Activated T-cell treated with anti-CD3 and anti-CD28 coated beads for 1 hour (primary cell): ENCODE measurements at places on chromosomes 1 and 21.
A peak's percentile ranks its signal among the peaks of the same experiment; 100 is the strongest.

- no peak for DNase-seq
These were observed 34.3 kb downstream of the SMG7 start for GRCh38 chr1:183506561-183506960.

DNA sequence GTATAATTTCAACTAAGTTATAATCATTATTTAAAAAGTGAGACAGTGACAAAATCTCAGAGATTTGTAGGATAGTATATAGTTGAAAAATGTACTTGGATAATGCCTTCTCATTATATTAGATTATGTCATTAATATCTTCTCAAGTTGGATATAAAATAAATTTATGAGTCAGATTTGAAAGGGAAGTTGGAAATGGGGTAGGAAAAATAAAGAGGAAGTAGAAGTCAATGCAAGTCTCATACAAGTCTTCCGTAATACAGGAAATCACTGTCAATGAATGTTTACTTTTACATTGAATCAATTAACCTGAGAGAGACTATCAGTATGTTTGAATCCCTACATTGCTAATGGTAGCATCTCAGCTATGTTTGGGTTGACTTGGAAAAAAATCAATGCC lies 16.2 kb upstream of the RNPC3 start:
- no peak for DNase-seq

GRCh38 chr1:6421266-6421665 lies 1.5 kb upstream of the HES2 start:
- DNase-seq = no peak

DNA sequence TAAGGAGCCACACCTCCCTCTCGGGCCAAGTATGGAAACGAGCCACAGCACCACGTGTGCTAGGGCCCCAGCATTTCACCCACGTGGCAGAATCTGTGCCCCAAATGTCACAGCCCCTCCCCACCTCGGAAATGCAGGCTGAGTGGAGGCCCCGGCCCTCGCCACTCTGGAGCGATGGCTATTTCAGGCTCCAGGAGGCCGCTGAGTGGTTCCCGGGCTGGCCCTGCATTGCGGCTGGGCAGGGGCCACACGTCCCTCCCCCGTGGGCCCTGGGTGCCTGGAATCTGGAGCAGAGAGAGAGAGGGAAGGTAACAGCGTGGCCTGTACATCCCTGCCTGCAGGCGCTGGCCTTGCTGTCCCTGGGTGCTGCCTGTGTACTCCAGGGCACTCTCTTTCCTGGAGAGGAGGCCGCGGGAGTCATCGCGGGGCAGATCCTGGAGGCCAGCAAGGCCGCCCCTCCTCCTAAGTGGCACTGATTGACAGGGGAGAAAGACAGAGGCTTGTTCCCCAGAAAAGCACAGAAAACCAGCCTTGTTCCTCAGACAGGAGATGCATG lies 68.0 kb upstream of the TRAPPC10 start:
- no peak for DNase-seq

- DNase-seq = no peak
These were observed 102.3 kb downstream of the PDE4B start for GRCh38 chr1:65894738-65895605.

GRCh38 chr21:40819071-40819900 lies 27.7 kb downstream of the DSCAM start:
- no peak for DNase-seq

- DNase-seq = no peak
These were observed 220.7 kb downstream of the LTN1 start for GRCh38 chr21:28771790-28772501.

- no peak for DNase-seq
These were observed 104.8 kb upstream of the C1orf174 start for GRCh38 chr1:4004635-4005430.

- no peak for DNase-seq
These were observed 46.7 kb upstream of the OSBPL9 start for GRCh38 chr1:51570063-51570710.

DNA sequence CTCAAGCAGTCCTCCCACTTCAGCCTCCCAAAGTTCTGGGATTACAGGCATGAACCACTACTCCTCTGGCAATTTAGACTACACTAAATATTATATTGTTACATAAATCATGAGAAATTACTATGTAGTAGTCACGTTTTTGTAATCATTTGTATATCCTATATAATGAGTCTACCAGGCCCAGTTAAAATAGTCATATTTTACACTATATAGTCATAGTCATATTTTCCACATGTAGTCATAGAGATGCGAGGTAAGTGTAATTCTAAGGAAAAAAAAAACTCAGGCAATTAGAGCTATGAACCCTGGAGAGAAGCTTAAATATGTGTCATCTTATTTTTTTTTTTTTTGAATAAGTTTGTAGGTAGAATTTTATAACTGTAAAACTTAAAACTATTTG lies 90.0 kb downstream of the FNBP1L start:
- DNase-seq = no peak

- no peak for DNase-seq
These were observed 1.1 kb upstream of the SYCP1 start for GRCh38 chr1:114853584-114853983.

GRCh38 chr1:214475331-214475730 lies 76.1 kb downstream of the PTPN14 start:
- no peak for DNase-seq

DNA sequence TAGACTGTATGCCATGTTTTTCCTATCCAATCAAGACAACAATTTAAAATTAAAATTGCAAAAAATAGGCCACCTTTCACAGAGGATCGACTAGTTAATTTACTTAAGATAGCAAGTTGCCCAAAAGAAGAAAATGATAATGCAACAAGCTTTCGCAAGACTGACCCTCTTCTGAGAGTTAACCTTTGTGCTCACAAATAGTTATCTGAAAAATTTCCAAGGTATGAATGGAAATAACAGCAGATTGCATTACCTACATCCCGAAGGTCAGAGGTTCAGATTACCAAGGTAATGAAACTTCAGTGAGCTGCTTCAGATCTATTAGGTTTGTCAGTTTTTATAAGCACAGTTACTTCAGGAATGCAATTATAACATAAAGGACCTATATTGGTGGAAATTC lies 298.0 kb downstream of the KCTD3 start:
- DNase-seq = no peak

GRCh38 chr1:8812081-8812480 lies 5.4 kb downstream of the RERE start:
- DNase-seq = no peak

GRCh38 chr1:206041640-206042039 lies 11.3 kb upstream of the RHEX start:
- DNase-seq = no peak

DNA sequence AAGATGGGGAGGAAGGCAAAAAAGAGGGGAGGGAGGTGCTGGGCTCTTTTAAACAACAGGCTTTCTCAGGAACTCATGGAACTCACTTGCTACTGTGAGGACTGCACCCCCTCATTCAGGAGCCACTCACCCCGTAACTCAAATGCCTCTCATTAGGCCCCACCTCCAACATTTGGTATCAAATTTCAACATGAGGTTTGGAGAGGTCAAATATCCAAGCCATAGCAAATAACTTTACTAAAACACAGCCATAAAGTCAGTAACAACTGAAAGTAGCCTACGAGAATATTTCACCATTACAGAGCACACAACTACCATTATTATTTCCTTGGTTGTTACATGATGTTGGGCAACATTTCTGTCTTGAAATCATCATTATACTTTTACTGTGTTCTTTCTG lies 13.1 kb upstream of the DMRTB1 start:
- no peak for DNase-seq

DNA sequence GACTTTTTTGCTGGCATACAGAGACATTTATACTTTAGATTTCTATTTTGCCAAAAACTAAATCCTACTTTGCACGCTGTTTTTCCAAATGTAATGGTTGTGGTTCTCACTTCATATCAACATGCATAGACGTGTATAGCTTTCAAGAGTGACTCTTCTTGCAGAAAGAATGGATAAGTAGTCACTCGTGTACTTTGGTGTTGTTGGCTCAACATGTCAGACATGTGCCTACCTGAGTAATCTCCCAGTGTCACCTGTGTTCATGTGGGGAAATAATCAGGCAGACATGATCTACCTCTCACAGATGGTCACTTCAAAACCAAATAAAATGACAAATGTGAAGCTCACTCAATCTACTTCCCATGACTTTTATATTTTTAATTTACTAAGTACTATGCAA lies 73.1 kb downstream of the GPR88 start:
- DNase-seq = no peak

GRCh38 chr1:3018576-3018975 lies 2.7 kb upstream of the ACTRT2 start:
- no peak for DNase-seq

GRCh38 chr21:46171585-46171984 lies 12.7 kb downstream of the SPATC1L start:
- DNase-seq = no peak

DNA sequence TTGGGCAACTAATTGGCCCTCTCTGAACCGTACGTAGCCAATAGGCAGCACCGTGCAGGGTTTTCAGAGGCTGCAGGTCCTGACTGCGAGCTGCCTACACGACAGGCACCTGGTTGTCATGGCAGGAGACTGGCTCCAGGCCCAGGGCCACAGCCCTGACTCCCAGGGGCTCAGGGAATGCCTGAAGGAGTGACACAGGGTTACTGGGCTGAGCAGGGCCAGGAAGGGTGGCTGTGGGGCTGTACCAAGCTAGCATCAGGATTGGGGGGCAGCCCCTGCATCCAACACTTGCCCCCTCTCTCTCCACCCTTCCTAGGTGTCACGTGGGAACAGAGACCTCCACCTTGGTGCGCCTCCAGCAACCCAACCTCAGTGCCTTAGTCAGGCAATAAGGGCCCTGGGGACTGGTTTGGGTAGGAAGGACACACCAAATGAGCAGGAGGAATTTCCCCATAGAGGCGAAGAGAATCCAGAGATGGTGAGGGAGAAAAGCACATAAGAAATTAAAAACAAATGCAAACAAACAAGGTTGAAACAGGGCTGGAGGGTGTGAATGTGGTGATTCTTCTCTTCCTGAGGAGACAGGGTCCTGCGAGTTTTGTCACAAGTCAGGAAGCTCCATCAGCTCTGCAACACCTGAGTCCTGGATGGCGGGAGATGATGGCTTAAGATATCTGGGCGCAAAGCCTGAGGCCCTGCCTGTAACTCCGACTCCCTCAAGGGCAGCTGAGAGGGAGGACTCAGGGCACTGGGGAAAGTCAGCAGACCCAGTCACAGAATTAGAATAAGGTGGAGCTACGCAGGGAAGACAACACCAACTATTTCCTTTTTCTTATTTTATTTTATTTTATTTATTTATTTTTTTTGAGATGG lies 19.7 kb upstream of the RNU1-4 start:
- no peak for DNase-seq

GRCh38 chr1:226990133-226990716 lies 50.1 kb downstream of the COQ8A start:
- peak; percentile 24 for DNase-seq

DNA sequence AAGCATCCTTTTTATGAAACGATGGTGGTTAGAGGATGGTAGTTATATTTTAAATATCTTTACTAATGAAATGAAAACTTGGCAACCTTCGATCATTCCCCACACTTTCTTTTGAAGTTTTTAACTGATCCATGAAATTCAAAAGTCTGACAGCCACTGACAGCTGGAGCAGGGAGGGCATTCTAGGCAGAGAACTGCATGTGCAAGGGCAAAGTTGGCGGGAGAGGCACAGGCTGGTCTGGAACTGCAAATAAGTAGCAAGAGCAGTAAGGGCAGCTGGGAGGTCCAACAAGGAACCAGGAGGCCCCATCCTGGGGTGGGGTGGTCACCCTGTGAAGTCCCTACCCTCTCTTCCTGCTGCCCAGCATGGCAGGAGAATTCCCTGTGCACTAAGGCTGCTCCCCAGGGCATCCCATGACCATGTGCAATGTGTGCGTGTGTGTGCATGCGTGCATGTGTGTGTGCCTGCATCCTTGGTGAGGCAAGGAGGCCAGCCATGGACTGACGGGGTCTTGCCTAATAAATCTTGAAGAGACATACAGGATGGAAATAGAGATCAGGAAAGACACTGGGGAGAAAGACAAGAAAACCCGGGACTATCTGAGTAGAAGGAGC lies 33.1 kb upstream of the FOXO6 start:
- no peak for DNase-seq

DNA sequence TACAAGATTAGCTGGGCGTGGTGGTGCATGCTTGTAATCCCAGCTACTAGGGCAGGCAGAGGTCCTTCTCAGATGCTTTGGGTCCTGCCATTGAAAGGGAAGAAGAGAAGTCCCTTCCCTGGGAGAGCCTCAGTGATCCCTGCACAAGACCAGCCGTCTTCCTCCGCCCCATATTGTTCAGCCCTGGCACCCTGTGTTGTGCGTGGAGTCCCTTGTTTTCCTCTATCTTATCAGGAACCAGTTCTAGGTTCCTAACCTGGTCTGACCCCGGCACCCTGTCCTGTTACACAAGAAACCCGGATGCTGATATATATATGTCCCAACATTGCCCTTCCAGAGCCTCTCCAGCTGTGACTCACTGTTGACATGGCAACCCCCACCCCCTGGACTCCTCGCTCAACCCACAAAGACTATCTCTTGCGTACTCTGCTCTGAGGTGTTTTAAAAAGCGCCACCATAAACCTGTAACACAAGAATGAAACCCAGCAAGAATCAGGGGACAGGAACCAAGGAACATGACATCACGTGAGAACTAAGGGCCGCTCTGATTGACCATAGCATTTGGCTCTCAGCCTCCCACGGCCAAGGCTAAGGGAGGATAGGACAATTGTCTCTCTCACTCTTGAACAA lies 4.8 kb downstream of the MX2 start:
- no peak for DNase-seq

GRCh38 chr1:50308878-50309277 lies 114.4 kb downstream of the DMRTA2 start:
- DNase-seq = no peak

DNA sequence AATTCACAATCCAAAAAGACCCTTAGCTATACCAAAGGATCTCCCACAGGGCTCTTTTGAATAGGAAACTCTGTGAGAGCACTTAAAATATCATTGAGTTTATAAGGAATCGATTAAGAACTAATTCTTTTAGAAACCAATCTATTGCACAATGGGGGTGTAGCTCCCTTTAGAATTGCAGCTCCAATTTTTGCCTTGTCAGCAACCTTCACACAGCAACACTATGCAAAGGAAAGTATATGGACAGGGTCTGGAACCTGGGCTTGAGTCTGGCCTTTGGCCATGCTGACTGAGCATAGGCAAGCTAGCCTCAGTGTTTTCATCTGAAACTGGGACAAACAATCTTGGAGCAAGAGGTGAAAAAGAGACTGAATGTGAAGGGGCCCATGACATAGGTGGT lies 17.2 kb upstream of the FAM78B start:
- DNase-seq = no peak

DNA sequence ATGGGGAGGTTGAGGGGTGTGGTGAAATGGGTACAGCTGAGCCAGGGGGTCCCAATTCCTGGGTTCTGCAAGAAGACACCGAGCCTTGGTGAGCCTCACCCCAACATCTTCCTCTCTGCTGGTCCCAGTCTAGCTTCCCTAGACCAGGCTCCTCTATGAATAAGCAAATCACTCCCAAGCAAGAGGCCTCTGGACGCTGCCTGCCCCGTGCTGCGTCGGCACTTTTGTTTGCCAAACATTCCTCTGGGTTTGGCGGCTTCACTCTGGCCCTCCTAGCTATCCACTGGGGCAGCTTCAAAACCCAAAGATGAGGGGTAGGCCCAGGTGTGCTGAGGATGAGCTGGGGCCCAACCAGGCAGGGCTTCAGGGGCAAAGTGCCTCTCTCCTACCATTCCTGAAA lies 137.1 kb upstream of the CD34 start:
- no peak for DNase-seq
